Keratinocyte (primary cell): ENCODE measurements at places on chromosomes 16 and 17.

DNA sequence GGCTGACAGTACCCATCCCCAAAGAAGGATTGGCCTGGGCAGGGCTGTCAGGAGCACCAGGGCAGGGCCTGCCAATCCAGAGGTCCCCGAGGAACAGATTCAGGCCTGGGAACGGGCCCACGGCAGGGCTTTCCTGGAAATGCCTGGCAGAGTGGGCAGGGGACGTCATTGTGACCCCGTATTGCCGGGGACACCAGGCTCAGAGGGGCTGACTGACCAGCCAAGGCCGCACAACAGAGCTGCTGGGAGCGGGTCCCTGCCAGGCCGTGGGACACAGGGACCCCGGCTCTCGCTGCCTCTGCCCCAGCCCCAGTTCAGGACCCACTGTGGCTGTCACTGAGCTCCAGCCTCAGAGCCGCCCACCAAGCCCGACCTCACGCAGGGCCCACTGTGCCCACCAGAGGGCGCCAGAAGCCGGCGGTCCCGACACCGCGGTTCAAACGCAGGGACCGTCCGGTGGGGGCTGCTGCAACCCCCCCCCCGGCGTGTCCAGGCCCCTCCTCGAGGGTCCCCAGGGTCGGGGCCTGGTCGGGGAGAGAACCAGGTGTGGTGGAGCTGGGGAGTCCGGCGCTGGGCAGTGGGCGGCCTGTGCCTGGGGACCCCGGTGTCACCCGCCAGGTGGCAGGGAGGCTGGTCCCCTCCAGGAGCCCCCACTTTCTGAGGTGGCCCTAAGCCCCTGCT is 15.2 kb upstream of the SSTR5 start:
- no peak for DNase-seq

DNA sequence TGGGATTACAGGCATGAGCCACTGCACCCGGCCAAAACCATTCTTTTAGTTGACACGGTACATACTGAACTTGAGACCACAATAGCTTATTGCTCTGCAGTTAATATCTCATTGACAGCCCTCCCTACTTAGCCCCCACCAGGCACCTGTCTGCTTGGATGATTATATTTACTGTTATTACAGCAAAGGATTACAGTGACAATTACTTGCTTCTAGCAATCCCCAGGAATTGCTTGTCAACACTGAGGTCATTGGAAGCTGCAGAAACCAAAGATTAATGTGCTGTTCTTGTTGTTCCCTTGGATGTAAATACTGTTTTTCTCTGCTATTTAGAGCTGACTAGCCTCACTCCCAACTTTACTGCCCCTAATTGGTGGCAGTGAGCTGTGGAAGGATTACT is 211.2 kb downstream of the LGALS9B start:
- DNase-seq: no peak

GRCh38 chr17:14318109-14318917 is 17.4 kb downstream of the HS3ST3B1 start:
- DNase-seq: no peak

GRCh38 chr17:67126983-67127382 is 82.6 kb downstream of the CACNG1 start:
- no peak for DNase-seq

DNA sequence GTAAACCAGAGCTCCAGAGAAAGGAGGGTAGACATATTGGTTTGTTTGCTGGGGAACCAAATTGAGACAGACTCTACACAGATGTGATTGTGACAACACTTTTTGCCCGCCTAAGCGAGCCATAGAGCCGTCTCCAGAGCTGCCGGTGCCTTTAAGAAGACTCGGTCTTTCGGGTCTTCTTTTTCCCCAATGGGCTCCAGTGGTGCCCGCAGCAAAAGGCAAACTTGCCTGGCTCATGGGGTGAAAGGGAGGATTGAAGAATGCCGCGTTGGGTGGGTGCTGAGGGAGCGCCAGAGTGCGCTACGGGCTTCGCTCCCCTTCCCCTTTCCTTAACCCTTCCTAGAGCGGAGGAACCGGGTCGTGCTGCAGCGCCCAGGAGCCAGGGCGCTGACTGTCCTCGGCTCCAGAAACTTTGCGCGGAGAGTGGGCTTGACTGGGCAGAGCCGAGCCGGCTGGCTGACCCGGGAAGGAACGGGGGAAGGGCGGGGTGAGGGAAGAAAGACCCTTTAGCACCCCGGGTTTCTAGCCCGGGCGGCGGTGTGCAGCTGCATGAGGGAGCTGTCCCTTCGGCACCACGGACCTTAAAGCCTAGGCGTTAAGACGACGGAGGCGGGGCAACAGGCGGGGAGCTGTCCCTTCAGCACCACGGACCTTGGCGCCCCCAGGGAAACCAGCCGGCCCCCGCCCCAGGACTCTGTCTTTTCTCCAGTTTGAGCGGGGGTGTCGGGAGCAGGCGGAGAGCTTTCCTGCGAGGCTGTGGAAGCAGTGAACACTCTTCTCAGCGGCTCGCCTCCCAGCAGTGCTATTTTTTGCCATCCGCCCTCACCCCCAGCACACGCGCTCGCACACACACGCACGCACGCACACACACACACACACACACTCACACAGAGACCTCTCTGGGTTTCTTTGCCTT is at the start of gene CACNG3:
TSS of gene CACNG3 (plus strand) at position 880 of the 916 bp plus-strand sequence. CDS start 420 bp downstream, outside the sequence.
- DNase-seq: peak; percentile 2

DNA sequence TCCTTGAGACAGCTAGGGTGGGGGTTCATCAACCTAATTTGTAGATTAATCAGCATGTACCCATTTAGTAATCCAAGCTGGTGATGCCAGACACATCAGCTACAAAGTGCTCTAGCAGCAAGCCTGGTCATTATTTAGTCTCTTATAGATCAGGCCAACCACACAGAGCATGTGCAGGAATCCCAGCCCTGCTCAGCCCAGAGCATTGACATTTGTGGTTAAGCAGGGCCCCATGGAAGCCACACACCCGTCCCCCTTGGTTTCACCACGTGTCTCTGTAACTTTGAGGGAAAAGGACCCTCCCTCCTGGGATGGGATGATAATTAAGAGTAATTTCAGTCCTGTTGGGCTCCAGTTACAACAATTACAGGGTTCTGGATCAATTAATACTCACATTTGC is 268.8 kb upstream of the RPL38 start:
- no peak for DNase-seq

- DNase-seq: no peak
These were observed 9.3 kb upstream of the CYB561 start for GRCh38 chr17:63455417-63455816.

DNA sequence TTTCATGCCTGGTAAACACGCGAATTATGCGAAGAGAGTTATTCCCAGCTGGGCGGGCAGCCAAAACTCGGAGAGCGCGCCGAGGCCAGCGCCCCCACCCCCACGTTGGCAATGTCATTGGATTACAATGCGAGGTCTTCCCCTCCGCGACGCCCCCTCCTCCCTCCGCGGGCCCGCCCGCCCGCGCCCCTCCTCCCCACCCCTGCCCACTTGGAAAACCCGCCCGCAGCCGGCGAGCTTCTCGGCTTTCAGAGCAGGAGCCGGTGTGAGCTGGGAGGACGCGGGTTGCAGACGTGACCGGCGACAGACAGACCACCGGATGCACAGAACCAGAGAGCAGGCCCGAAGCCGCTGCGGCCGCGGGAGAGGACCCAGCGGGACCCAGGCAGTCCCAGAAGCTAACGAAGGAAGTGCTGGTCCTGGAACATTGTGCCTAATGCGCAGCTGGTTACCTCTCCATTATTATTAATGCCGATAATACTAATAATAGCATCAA is 4.0 kb downstream of the NOG start:
- no peak for DNase-seq

DNA sequence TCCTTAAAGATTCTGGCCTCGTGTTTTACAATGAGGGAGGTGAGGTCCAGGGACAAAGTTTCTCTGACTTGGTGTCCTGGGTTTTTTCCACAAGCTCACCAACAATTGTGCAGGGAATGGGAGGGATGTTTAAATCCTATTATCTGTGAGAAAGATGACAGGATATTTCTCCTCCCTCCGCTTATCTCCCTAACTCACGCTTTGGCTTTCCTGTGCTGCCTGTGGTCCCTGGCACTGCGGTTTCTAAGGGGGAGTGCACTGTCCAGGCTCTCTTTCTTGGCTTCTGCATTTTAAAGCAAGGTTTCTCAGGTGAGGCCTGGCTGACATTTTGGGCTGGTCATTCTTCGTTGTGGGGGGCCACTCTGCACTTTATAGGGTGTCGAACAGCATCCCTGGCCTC is 16.4 kb downstream of the GGA3 start:
- no peak for DNase-seq

- no peak for DNase-seq
These were observed 388.6 kb downstream of the GRIN2A start for GRCh38 chr16:9793623-9794022.

GRCh38 chr16:19737306-19738038 is 19.4 kb downstream of the IQCK start:
- no peak for DNase-seq

GRCh38 chr17:10305398-10305797 is 67.4 kb downstream of the MYH13 start:
- no peak for DNase-seq

GRCh38 chr16:26178298-26178697 is 486.5 kb downstream of the HS3ST4 start:
- DNase-seq: no peak

DNA sequence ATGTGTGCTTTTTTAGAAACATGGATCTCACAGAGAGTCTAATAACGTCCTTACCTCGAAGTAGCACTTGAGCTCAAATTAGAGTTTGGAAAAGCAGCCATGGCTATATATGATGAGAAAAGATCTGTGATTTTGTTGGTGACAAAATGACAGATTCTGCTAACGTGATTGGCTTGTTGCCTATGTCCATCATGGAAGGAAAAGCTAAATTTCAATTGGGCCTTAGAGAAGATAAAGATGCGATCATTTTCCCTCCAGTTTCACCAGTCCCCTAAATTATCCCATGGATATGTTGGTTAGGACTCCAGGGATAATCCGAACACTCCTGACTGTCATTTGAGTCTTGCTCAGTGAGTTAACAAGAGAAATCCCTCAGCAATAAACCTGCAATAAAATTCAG is 175.8 kb downstream of the C16orf95 start:
- DNase-seq: no peak
